ENCODE measurements at places on chromosomes 7 and 10.
A peak's percentile ranks its signal among the peaks of the same experiment; 100 is the strongest.

GRCh38 chr7:4270268-4270667 is 411.8 kb upstream of the FOXK1 start:
- DNase-seq, result no peak

- no peak for DNase-seq
These were observed 57.1 kb upstream of the PDGFA start for GRCh38 chr7:576524-577277.

DNA sequence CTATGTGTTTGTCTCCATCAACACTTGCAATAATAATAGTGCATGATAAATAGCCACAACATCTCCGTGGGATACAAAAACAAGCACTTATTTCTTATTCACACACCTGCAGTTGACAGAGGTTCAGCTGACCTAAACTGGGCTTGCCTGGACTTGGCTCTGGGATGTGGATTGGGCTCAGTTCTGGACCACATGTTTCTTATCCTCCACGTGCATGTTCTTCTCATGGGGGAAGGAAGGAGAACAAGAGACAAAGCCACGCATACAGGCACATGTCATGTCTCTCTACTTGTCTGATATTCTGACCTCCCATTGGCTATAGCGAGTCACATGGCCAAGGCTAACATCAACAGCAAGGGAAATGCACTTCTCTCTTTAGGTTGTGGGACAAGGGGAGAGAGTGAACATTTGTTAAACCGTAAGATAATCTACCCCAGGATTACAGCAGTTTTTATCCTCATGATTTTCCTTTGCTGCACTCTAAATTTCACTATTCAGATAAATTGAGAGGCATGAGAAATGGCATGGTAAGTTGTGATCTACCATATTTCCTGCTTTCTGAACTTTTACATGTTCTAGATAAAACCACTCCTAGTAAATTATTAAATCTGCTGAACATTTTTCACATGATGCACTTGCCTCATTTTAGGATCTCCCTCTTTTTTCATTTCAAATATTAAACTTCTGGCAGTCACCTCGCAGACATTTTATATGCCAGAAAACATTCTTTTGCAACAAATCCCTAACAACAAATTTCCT is 33.7 kb downstream of the CFAP58 start:
- DNase-seq, result no peak

DNA sequence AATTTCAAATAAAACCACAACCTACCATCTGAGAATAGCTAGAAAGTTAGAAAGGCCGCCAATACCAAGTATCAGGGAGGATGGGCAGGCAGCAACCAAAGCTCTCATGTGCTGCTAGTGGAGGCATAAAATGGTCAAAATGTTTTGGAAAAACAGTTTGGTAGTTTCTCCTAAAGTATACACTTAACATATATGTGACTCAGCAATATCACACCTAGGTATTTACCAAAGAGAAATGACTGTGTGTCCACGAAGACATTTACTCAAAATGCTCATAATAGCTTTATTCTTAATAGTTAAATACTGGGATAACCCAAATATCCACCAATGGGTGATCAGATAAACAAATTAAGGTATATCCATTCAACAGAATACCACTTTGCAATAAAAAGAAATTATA is 14.3 kb downstream of the RHEB start:
- DNase-seq, result no peak

GRCh38 chr7:153034791-153035190 is 275.2 kb downstream of the ACTR3B start:
- DNase-seq, result no peak

DNA sequence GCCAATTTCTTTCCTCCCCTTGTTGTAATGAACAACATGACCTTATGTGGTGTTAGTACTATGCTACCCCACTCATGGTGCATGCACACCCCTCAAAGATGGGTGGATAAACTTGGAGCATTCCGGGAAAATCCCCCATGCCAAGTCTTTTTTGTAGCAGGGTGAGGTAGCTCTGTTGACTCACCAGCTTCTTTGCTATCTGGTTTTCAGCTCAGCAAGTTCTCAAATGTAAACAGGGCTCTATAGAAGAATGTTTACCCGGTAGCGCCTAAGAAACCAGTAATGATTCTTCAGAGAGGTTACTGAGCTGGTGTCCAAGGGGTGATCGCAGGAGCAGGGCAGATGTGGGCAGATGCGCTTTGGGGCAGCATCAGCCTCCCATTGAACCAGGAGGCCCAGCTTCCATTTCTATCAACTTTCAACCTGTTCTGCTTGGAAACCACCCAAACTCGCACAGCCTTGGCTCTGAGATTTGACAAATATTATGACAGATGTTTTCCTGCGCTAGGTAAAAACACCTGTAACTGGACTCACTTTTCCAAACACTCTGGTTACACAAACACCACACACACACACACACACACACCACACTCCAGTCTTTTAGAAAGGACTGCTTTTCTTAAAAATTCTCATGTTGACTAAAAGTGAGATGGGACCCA is 87.8 kb downstream of the ZRANB1 start:
- DNase-seq, result no peak

DNA sequence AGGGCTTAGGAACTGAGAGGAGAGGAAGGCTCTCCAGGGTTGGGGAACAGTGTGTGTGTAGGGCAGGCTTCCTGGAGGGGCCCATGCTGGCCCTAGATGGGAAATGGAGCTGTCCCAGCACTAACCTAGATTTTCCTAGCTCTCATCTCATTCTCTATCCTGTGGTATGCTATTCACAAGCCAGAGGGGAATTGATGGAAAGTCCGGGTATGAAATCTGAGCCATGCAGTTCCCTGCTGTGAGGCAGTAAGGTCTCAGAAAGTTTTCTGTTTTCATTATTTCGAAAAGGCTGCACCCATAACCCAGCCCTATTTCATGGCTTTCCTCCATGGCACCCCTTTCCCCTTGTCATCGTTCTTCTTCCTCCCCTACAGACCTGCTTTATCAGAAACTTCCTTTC is 220.3 kb downstream of the RPS24 start:
- no peak for DNase-seq

DNA sequence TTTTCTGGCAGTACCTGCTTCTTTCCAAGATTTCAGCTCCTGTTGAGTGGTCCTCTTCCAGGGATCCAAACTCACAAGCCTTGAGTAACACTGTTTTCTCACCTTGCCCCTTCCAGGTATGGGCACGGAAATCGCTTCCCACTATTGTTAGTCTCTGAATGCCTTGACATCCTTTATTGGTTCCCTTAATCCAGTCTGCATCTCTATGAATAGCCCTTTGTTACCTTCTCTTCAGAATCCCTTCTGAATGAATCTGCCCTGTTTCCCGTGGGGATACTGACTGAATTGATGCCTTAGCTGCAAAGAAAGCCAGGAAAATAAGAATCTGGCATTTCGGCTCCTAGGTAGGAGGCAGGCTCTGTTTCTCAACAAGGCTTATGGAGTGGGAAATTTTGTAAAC is 467.7 kb downstream of the PLXNA4 start:
- DNase-seq, result no peak

DNA sequence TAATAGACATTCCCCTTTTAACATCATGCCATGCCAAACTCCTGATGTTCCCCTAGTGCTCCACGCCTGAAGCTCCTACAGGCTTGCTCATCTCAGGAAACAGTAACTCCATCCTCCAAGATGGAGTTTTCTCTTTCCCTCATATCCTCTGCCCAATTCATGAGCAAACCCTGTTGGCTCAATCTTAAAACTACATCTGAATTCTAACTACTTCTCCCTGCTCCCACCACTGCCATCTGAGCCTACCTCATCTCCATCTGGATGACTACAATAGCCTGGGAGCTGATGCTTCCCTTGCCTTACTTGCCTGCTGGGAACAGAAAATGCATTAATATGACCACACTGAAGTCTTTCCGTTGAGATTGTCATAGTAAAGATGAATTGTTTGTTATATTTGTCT is 271.7 kb upstream of the MKLN1 start:
- no peak for DNase-seq

GRCh38 chr7:22302951-22303423 is 54.0 kb downstream of the RAPGEF5 start:
- DNase-seq, result no peak

DNA sequence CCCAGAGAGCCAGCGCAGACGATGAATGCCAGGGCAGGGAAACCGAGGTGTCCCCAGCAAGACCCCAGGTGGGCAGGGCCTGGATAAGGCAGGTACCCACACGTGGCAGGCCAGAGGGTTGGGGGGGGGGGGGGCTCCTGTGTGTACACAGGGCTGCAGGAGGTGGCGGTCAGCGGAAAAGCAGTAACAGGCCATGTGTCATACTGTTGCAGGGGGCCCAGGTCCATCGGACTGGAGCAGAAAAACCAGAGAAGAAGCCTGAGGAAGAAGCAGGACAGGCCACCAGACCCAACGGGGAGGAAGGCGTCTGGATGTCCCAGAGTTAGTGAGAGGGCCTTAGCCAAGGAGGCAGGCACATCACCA is 116.3 kb downstream of the MAD1L1 start:
- DNase-seq, result no peak

DNA sequence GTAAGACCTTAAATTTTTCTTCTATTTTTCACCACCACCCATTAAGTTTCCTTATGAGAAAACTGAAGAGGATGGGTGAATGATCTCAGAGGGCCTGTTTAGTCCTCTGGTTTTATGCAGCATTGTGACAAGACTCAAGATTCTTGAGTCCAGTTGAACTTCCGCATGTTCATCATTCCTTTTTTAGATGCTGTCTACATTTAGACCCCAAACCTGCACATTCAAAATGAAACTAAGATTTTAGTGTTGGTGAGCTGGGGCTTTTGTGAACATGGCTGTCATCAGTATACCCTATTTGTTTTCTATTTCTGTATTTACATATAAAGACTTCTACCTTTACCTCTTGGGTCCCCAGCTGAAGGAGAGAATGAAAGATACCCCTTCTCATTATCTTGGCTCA is 31.1 kb downstream of the NET1 start:
- no peak for DNase-seq

DNA sequence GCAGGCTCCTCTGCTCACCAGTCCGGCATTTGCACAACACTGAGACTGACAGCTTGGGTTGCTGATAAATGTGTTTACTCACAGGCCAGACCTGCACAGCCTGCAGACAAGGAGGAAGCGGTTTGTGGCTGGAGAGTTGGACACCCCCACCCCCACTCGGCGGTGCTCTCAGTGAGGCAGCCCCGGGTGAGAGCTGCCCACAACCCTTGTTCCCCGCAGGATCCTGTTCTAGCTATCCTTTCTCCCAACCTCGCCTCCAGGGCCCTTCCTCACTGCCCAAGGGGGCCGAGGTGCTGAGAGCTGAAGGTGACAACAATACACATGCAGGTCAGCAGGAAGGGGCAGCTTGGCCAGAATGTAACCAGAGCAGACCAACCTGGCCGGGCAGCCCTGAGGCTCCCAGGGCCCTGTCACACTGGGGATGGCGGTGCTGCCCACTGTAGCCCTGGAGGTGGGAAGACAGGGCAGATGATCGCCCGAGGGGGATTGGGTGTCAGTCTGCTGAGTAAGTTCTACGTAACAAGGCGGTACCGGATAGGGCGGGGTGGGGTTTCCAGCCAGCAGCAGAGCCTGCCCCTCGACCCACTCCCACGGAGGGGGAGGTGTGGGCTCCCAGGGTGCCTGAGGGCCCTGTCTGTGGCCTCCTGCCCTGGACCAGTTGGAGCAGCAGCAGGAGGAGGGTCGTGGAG is 2.1 kb upstream of the ADAM8 start:
- DNase-seq, result no peak

- peak; percentile 37 for DNase-seq
These were observed 25.0 kb downstream of the ZNF487 start for GRCh38 chr10:43461950-43462349.

DNA sequence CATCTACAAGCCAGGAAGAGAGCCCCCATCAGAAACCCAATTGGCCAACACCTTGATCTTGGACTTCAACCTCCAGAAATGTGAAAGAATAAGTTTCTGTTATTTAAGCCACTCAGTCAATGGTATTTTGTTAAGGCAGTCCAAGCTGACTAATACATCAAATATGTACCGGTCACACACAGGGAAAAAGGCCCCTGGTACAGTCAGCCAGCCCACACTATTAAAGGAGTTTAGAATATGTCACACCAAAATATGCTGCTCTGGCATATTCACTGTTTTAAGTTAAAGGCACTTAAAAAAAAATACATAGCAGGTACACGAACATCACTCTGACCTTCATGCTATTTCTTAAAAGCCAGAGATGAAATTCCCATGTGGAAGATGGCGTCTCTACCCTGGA is 15.2 kb upstream of the CDCA7L start:
- no peak for DNase-seq

GRCh38 chr7:151113344-151114150 is 27.3 kb downstream of the AGAP3 start:
- DNase-seq, result no peak

- DNase-seq, result no peak
These were observed 2.0 kb downstream of the KCNMA1 start for GRCh38 chr10:77635402-77636227.

DNA sequence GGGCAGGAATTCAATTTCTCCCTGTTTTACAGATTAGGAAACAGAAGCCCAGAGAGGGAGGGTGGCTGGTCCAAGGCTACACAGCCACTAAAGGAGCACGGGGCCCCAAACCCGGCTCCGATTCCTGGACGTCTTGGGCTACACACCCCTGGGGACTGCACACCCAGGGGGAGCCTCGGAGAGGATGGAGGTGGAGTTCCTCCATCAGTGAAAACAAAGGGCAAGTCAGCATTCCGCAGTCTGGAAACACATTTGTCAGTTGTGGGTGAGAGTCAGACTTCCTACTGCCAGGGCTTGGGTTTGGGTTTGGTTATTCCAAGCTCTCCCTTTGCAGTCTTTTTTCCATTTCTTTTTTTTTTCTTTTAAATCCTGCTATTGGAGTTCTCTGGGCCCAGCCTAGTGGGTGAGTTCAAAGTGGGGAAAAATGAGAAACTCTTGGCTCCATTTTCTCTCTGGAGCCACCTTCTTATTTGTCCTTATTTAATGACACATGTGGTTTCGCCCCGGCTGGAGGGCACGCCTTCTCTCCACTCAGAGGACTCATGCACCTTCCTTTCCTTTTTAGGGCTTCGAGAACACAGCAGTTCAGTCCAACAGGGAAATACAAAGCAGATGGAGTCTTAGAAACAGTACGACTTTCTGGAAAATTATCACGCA is 59.9 kb upstream of the AQP1 start:
- no peak for DNase-seq

GRCh38 chr7:158133515-158134271 is 453.9 kb downstream of the PTPRN2 start:
- no peak for DNase-seq

DNA sequence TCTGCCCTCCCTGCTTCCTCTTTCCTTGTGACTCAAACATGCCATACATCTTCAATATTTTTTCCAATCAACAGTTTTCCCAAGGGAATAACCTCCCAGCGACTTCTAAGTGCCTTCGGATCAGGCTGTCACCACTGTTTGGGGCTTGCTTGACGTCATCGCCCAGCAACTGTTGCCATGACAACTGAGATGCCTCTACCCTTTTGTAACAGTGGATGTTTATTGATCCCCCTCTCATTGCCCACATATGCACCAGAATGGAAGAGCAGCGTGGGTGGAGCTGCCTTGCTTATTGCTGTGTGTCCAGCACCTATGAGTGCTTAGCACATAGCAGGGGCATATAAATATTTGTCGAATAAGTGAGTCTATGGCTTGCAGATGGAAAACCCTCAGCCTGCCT is 14.4 kb downstream of the FFAR4 start:
- no peak for DNase-seq
